Right renal pelvis (tissue), 4 donors: ENCODE measurements at places on chromosomes 3 and 15.

DNA sequence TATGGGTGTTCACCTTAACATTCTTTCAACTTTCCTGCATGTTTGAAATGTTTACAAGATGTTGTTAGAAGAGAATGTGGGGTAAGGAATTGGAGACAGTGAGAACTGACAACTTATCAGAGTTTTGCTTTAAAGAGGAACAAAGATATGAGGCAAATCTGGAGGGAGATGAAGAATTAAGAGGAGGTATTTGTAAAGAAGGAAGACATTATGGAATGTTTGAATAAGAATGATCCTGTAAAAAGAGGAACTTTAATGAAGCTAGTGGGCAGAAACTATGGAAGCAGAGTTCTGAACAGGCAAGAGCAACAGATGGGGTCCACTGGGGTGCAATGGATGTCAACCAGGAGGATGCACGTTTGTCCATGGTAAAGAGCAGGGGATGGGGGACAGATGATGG, 27.7 kb downstream of the PLD1 start:
- no peak for DNase-seq

DNA sequence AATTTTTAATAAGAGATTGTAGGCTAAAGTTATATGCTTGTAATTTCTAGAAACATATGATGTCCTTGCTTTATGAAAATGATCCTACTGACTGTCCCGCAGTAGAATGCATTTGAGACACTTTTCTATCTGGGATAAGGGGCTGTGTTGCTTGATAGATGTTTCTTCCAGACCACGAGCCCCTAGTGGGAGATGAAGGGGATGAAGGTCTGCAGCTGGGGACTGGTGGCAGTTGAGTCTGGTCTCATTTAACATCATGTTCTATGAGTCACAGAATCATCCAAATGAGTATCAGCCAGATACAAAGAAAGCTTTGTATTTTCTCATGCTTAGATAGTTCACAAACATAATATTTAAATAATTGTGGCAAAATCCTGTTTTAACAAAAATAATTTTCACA, 84.3 kb upstream of the PRTG start:
- DNase-seq = no peak

GRCh38 chr3:13504161-13504831, 24.2 kb downstream of the HDAC11 start:
- no peak for DNase-seq

GRCh38 chr3:139745831-139746230, 68.1 kb upstream of the NMNAT3 start:
- no peak for DNase-seq

GRCh38 chr3:149415484-149415883, 38.0 kb upstream of the TM4SF1 start:
- no peak for DNase-seq
